HS-27A (cell line): ENCODE measurements at places on chromosomes 13 and 19.

DNA sequence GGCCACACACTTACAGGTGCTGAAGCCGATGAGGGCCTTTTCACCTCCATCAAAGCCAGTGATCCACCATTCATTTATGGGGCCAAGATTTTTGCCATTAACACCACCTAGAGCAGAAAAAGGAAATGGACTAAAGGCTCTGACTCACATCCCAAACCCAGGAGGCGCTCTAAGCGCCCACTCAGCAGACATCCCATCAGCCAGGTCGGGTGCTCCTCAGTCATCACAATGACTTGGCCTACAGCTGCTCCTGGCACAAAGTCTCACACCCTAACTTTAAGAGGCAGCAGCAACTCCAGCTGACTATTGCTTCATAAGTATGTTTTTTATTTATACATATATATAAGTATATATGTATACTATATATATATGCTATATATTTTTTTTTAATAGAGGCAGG, 36.1 kb upstream of the EIF3G start:
- DNase-seq, result no peak

- no peak for DNase-seq
Observed at GRCh38 chr13:42883142-42883541, 101.8 kb downstream of the FAM216B start.

GRCh38 chr13:94303644-94304174, 175.8 kb downstream of the DCT start:
- no peak for DNase-seq

- DNase-seq, result no peak
Observed at GRCh38 chr19:795073-795611, 2.1 kb upstream of the PTBP1 start.

GRCh38 chr19:10344780-10345179, 5.4 kb upstream of the ICAM3 start:
- DNase-seq, result no peak

DNA sequence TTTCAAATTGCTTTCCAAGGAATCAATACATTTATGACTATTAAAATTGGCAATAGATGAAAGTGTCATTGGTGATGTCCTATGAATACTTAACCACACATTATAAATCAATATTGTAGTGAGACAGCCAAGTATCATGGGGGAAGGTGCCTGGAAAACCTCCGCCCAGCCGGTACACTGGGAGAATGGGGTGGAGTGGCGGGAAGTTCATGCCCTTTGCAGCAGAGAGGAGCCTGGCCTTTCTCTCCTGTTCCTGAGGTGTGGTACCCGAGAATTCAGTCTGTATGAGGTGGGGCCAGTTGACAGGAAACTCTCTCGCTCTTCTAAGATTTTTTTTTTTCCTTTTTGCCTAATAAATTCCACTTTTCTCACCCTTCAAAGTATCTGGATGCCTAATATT, 25.4 kb upstream of the ABCC4 start:
- DNase-seq, result no peak

- DNase-seq, result no peak
Observed at GRCh38 chr19:31530781-31531180, 181.5 kb upstream of the TSHZ3 start.
